ENCODE measurements at places on chromosomes 13 and 19. TPM values are rescaled to one million over a fixed set of nuclear protein-coding genes. Genes with fewer than 3 reads are reported as not detected.

GRCh38 chr19:44571830-44572580 is 41.4 kb upstream of the IGSF23 start:
- no peaks in the 10 kb centered on the region for H3K36me3 ChIP-seq
- H3K27ac ChIP-seq: no peak overlapping the region
- peaks cover 2% of the 10 kb centered on the region for H3K4me1 ChIP-seq
- DNase-seq: no peak
- no peak overlapping the region for H3K4me3 ChIP-seq
- peaks cover 8% of the 10 kb centered on the region for H3K27me3 ChIP-seq

- H3K4me3 ChIP-seq: no peak overlapping the region
- no peaks in the 10 kb centered on the region for H3K27me3 ChIP-seq
- DNase-seq: no peak
- H3K27ac ChIP-seq: no peak overlapping the region
- no peaks in the 10 kb centered on the region for H3K36me3 ChIP-seq
Measured at GRCh38 chr13:62093984-62094780, 678.5 kb upstream of the PCDH20 start.

The NKPD1 gene
- 0.04 TPM for total RNA-seq

The CYP2A7 gene
- total RNA-seq: not detected

DNA sequence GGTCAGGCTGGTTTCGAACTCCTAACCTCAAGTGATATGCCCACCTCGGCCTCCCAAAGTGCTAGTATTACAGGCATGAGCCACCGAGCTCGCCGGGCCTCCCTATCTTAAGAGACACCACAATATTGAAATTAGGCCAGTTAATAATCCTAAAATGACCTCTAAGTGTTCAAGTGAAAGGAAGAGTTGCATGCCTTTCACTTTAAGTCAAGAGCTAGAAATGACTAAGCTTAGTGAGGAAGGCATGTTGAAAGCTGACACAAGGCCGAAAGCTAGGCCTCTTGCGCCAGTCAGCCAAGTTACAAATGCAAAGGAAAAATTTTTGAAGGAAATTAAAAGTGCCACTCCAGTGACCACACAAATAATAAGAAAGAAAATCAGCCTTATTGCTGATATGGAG is 144.5 kb upstream of the FNDC3A start:
- peaks cover 11% of the 10 kb centered on the region for H3K27me3 ChIP-seq
- DNase-seq: no peak
- no peak overlapping the region for H3K27ac ChIP-seq
- peaks cover 6% of the 10 kb centered on the region for H3K4me1 ChIP-seq
- no peak overlapping the region for H3K4me3 ChIP-seq
- peaks cover 20% of the 10 kb centered on the region for H3K36me3 ChIP-seq

- no peaks in the 10 kb centered on the region for H3K36me3 ChIP-seq
- H3K27me3 ChIP-seq: no peaks in the 10 kb centered on the region
Measured at GRCh38 chr13:85379433-85379832, 419.8 kb downstream of the SLITRK6 start.

GRCh38 chr13:25157681-25158080 is 14.4 kb downstream of the AMER2 start:
- no peak overlapping the region for H3K27ac ChIP-seq
- DNase-seq: no peak
- H3K27me3 ChIP-seq: no peaks in the 10 kb centered on the region
- H3K4me1 ChIP-seq: no peaks in the 10 kb centered on the region
- H3K36me3 ChIP-seq: no peaks in the 10 kb centered on the region

The LSM7 gene
- total RNA-seq: 119 TPM

GRCh38 chr19:13840305-13841085 is 36.4 kb upstream of the NANOS3 start:
- peaks cover 74% of the 10 kb centered on the region for H3K27me3 ChIP-seq
- H3K36me3 ChIP-seq: peaks cover 50% of the 10 kb centered on the region
- DNase-seq: peak; percentile 75
- peak overlapping the region; percentile 100 for H3K27ac ChIP-seq

DNA sequence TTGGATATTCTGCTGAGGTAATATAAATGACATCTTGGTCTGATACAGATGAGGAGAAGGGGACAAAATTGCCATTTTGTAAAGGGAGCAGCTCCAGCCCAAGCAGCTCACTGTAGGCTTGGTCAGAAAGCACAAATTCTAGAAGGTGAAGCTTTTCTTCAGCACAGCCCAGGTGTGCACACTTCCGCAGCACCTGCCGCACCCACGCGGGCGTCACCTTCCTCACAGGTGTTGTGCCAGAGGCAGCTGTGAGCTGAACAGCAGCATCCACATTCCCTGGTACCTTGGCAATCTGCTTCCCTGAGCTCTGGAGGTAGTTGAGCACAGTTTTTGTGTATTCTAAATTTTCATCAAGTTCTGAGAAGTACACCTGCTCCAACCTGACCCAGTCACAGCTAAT is 79.0 kb downstream of the SACS start:
- H3K27me3 ChIP-seq: no peaks in the 10 kb centered on the region
- no peak for DNase-seq
- H3K4me3 ChIP-seq: no peak overlapping the region
- peaks cover 45% of the 10 kb centered on the region for H3K4me1 ChIP-seq

DNA sequence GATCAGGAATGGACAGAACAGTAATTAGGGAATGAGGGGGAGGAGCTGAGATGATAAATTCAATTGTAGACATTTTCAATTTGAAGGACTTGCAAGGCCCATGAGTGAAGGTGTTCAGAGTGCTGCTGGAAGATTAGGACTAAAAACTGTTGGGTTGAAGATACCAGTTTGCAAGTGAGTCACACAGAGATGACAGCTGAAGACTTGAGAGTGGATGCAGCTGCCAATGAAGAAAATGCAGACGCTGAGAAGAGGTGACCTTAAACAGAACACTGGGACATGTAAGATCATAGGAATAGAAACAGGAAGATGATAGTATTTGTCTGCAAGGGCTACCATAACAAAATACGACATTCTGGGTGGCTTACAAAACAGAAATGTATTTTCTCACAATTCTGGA is 1716.5 kb upstream of the SLC10A2 start:
- H3K4me3 ChIP-seq: no peak overlapping the region
- DNase-seq: no peak
- H3K27me3 ChIP-seq: no peaks in the 10 kb centered on the region
- H3K4me1 ChIP-seq: peaks cover 26% of the 10 kb centered on the region
- no peaks in the 10 kb centered on the region for H3K36me3 ChIP-seq
- H3K27ac ChIP-seq: no peak overlapping the region

GRCh38 chr13:95100525-95101433 is 200.5 kb downstream of the ABCC4 start:
- peak; percentile 96 for DNase-seq
- peaks cover 32% of the 10 kb centered on the region for H3K4me1 ChIP-seq
- H3K27ac ChIP-seq: peak overlapping the region; percentile 99
- peak overlapping the region; percentile 77 for H3K4me3 ChIP-seq
- H3K27me3 ChIP-seq: no peaks in the 10 kb centered on the region

GRCh38 chr19:47682939-47683338 is 30.3 kb upstream of the EHD2 start:
- peaks cover 13% of the 10 kb centered on the region for H3K36me3 ChIP-seq
- no peak for DNase-seq
- no peak overlapping the region for H3K4me3 ChIP-seq
- H3K27me3 ChIP-seq: peaks cover 5% of the 10 kb centered on the region
- no peak overlapping the region for H3K27ac ChIP-seq

GRCh38 chr19:7973883-7974282 is 30.4 kb upstream of the TIMM44 start:
- no peak overlapping the region for H3K27ac ChIP-seq
- DNase-seq: no peak
- no peak overlapping the region for H3K4me3 ChIP-seq
- H3K4me1 ChIP-seq: peaks cover 6% of the 10 kb centered on the region
- H3K27me3 ChIP-seq: no peaks in the 10 kb centered on the region

DNA sequence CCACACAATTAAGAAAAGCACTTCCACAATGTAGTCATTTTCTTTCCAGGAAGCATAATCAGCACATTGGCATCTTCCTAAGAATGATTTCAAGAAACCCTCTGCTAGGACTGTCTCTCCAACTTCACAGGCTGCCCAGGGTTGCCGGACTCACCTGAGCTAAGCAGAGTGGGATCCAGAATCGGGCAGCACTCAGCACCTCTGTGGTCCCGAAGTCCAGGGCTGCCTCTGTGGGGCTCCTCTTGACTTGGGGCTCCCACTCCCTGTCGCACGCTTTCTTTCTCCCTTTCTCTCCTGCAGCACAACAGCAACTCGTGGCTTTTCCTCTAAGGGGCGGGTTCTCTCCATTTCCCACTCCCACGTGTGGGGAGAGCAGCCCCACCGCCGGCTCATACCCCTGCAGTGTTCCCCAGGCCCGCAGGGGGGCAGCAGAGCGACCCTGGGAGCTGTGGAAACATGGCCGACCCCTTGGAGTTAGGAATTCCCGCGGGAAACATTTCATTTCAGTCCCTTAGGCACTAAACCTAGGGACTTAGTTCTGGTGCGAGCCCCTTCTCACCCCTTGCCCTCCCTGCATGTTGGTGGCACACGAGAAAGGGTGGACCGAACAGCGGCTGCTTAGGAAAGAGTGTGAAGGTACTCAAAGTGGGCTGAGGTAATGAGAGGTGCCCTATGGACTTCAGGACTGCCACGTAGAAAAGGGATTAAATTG is at the start of gene TMEM272:
Gene TMEM272, minus strand, starts transcription at position 316 of the 712 bp plus-strand sequence. CDS start 6,647 bp downstream, outside the sequence.
- peak within 1 kb of the TSS; percentile 52 for H3K4me3 ChIP-seq
- H3K4me1 ChIP-seq: peaks cover 32% of the 10 kb centered on the region
- no peak within 1 kb of the TSS for H3K27ac ChIP-seq

The GPR12 gene
- total RNA-seq: not detected

DNA sequence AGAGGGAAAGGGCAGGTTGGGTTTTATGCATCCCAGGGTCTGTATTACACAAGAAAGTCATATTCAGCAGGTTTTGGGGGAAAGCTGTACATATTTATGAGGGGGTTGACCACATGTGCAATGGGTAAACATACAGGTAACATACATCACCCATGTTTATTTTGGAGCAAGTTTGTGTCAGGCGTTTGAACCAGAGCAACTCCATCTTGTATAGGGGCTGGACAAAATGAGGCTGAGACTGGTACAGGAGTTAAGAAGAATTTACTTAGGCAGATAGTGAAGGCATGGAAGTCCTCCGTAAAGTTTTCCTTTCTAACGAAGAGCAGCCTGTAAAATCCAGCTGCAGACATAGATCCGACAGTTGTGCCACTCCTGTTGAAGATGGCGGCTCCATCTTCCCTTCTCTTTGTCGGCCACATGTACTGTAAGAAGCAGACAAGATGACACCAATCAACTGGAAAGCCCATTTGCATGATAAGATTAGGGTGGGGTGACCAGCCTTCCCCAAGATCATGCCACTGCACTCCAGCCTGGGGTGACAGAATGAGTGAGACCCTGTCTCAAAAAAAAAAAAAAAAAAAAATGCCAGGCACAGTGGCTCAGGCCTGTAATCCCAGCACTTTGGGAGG is 4.7 kb upstream of the NUDT19 start:
- H3K27ac ChIP-seq: no peak overlapping the region
- H3K4me1 ChIP-seq: peaks cover 10% of the 10 kb centered on the region
- no peaks in the 10 kb centered on the region for H3K36me3 ChIP-seq
- no peak overlapping the region for H3K4me3 ChIP-seq
- H3K27me3 ChIP-seq: peaks cover 3% of the 10 kb centered on the region

The GPR180 gene
- 8.9 TPM for total RNA-seq

GRCh38 chr19:51547397-51548212 is 16.1 kb upstream of the SIGLEC6 start:
- no peak overlapping the region for H3K4me3 ChIP-seq
- no peaks in the 10 kb centered on the region for H3K36me3 ChIP-seq
- no peak for DNase-seq
- H3K4me1 ChIP-seq: peaks cover 21% of the 10 kb centered on the region

The PRX gene
- 1.1 TPM for total RNA-seq

The RNU6-9 gene
- not detected for total RNA-seq

- peak overlapping the region; percentile 73 for H3K4me3 ChIP-seq
- H3K36me3 ChIP-seq: no peaks in the 10 kb centered on the region
- H3K4me1 ChIP-seq: peaks cover 9% of the 10 kb centered on the region
- DNase-seq: no peak
- H3K27me3 ChIP-seq: peaks cover 37% of the 10 kb centered on the region
- H3K27ac ChIP-seq: no peak overlapping the region
Measured at GRCh38 chr13:27007166-27007565, 164.4 kb downstream of the USP12 start.

The LPAR6 gene
- 6.2 TPM for total RNA-seq
